ENCODE measurements at places on chromosomes 3 and 15.

- DNase-seq = no peak
Measured at GRCh38 chr15:79973456-79974195, 2.6 kb upstream of the BCL2A1 start.

- DNase-seq = peak; percentile 18
Measured at GRCh38 chr3:143063018-143063417, 56.6 kb upstream of the CHST2 start.

GRCh38 chr15:77437264-77437663 lies 16.6 kb downstream of the HMG20A start:
- DNase-seq = no peak

DNA sequence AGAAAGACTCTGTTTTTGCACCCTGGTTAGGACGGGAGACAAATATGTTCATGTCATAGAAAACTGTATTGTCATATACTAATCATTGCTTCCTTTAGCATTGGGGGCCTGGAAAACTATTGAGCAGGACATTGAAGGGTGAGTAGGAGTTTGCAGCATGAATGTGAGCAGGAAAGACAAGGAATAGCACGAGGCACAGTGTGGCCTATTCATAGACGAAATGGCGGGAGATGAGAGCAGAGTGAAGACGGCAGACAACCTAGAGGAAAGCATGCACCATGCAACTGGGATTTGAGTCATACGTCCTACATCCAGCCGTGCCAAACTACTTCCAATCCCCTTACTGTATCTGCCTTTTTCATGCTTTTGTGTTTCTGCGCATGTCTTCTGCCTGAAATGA lies 508.1 kb downstream of the NTRK3 start:
- no peak for DNase-seq

DNA sequence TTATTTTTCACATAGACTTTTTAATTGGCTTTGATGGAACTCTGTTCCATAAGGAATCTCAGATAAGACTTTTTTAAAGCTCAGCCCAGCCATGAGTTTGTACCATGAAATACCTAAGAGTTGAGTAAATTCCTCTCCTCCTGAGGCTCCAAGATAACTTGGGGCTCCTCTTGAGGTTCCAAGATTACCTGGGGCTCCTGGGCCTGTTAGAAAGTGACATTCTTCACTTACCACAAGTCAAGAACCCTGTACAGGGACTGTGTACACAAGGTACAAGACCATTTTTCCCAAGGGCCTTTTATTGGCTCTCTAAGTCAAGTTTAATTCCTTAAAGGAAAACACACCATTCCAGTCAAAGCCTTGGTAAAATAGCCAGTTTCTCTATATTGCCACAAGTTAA lies 111.3 kb upstream of the PRR20G start:
- no peak for DNase-seq

DNA sequence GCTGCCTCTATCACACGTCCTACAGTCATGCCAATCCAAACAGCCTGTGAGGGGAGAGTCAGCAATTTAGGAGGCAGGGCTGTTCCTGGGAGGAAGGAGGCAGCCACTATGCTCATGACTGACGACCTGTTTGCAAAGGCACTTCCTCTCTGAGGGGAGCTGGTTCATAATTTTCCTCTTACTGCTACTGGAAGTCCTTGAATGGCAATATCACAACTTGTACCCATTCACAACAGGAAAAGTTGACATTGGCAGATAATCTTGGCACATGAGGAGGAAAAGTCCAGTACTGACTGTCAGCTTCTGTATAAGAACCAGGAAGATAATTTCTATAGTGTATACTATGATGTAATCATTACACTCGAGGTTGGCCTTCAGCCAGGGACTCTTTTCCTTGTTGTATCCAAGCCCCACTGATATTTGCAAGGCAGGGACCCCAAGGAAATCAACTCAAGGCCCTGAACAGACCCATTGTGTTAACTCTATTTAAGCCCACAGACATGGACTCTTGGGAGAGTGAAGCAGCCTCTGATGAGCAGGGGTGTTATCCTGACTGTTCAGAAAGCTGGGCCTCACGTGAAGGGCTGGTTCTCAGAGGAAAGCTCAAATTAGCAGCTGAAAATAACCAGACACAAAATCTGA lies 267.3 kb upstream of the ADAMTS9 start:
- peak; percentile 28 for DNase-seq

GRCh38 chr15:57403566-57404325 lies 27.4 kb downstream of the CGNL1 start:
- no peak for DNase-seq

GRCh38 chr3:112437146-112438022 lies 61.9 kb downstream of the BTLA start:
- DNase-seq = no peak

- DNase-seq = peak; percentile 59
Measured at GRCh38 chr3:42763021-42763420, 10.0 kb downstream of the CCDC13 start.

DNA sequence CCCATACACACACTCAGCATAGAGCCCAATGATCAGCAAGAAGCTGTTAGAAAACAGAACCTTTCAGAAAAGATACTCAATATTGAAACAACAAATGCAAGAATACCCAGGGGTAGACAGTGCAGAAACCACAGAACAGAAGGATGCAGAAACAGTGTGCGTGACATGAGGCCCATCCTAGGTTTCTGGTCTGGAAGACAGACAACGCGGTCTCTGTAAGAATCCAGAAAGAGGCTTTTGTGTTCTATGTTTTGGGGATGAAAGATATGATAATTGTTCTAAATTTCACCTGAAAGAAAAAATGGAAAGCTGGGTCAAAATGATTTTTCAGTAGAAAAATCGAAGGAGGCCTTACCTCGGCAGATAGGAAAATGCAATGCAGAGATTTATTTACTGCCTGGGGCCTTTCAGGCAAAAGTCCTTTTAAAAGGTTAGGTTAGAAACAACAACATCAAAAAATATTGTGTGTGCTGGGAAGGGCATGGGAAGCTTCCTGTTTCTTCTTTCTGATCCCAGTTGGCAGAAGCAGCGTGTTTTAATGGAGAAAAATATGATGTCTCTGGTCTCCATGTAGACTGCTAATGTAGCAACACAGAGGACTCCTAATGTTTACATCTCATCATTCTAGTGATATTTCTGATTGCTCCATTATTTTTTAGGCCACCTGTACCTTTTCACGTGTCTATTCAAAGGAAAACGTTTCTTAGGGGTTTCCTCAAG lies 17.0 kb downstream of the SYNM start:
- DNase-seq = no peak

GRCh38 chr15:101332061-101332467 lies 37.0 kb upstream of the SNRPA1 start:
- DNase-seq = no peak

- no peak for DNase-seq
Measured at GRCh38 chr3:114714957-114715460, 421.2 kb downstream of the TIGIT start.

GRCh38 chr15:26875476-26875850 lies 8.6 kb downstream of the GABRA5 start:
- DNase-seq = no peak

DNA sequence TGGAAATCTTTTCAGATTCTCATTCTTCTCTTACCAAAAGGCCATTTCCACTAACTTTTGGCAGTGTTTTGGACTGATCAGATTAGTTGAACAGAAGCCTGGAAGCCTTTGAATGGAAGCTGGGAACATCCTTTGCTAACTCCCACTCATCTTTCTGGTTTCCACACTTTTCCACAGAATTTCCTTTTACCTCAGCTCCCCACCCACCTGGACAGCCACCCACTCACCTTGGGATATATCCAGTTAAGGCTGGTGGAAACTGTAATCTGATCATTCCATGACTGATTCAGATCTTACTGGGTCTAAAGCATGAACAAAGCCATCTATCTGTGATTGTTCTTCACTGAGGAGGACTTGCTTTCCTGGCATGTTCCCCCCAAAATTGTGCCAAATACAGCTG lies 119.5 kb downstream of the CCNL1 start:
- DNase-seq = no peak

- DNase-seq = no peak
Measured at GRCh38 chr3:151818361-151818760, 4.4 kb downstream of the AADAC start.

- DNase-seq = no peak
Measured at GRCh38 chr15:28873585-28874190, 12.1 kb upstream of the APBA2 start.

DNA sequence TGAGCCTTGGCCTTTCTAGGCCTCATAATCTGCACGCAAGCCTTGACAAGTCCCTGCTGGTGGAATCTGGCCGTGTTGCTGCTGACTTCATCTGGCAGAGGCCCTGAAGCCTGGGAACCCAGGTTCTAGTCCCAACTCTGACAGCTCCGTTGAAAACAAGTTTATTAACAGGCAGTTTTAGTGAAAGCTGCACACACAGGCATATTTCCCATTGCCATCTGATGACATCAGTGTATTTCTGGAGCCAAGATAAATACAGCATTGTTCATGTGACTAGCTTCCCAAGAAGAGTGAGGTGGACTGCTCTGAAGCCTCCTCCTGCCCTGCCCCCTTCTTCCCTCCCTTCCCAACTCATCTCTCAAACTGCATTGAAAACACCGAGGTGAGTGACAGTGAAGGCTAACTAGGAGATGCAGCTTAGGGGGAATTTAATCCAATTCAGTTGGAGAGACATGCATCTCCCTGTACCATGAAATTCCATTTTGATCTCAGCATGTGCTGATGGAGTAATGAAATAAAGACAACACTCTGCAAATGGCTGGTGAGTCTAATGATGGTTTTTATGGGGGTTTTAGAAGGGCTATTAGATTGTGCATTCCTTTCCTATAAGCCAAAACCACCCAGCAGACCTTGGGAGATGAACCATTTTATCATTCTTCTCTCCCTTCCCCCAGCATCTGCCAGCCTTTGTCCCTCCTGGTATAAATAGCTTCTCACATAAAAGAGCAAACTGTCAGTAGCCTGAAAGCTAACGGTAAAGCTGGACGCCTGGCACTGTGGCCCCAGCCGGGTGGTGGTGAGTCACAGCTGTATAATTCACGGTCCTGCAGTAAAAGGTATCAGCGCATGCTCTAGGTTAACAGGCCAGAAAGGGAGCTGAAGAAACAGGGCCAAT lies 38.0 kb downstream of the PRICKLE2 start:
- DNase-seq = peak; percentile 14

- no peak for DNase-seq
Measured at GRCh38 chr3:29936054-29936453, 655.2 kb downstream of the RBMS3 start.

DNA sequence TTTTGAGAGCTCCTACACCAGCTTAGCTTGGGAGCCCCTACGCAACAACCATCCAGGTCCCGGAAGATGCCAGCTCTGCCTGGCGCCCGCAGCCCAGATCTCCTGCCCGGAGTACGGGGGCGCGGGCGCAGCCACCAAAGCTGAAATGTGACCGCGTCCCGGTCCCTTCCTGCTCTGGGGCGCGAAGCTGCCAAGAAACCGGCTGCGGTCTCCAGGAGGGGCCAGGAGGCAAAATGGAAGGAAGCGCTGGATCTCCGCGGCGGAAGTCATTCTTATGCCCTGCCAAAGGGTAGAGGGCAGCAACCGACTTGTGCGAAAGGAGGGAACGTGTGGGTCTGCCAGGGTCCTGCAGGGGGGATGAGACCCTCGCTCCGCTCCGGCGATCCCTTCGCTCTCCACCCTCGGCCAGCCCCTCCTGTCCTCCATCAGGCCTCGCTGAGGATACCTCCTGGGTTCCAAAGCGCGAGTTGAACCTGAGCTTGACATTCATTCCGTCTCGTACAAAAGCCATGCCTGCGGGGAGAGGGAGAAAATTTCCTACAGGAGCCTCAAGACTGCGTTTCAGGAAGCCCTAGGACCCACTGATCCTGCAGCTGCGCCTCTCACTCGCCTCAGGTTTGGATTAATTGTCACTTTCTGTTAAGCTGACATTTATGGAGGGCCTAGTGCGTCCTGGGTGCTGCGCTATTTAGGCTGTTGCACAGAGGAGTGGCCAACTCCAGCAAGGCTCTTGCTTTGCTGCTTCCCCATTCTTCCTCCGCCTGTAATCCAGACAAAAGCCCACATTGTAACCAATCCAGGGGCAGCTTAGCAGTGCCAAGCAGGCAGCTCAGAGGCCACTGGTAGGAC lies 98.3 kb upstream of the VGLL3 start:
- peak; percentile 93 for DNase-seq

DNA sequence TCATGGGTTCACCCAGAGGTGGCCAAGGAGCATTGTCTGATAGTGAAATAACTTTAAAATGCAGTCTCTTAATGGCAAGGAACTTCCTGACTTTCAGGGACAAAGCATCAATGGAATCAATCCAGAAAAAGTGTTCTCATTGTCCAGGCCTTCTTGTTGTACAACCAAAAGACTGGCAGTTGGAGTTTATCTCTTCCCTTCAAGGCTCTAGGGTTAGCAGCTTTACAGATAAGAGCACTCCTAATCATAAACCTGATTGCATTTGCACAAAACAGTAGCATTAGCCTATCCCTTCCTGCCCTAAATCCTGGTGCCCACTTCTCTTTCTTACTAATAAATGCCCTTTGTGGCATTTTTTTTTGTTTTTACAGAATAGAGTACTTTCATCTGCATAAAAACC lies 43.3 kb upstream of the VIPR1 start:
- DNase-seq = no peak

GRCh38 chr3:172066880-172067796 lies 27.8 kb downstream of the FNDC3B start:
- DNase-seq = no peak

DNA sequence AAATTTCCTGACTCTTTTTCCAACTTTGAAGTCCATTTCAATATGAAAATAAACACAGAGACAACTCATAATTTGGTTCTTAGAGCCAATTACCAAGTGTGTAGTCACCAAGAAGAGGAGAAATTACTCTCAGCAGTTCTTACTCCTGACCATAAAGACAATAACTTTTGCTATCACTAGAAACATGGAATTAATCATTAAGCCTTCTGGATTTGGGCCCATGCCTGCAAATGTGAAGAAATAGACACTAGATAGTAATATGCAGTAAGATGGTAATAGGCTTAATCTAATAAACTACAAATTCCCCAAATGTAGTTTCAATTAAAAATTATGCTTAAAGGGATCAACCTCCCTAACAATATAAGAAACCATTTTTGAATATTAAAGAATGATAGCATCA lies 185.1 kb upstream of the AGTR1 start:
- no peak for DNase-seq

GRCh38 chr3:153008226-153008625 lies 153.8 kb upstream of the RAP2B start:
- DNase-seq = no peak

- no peak for DNase-seq
Measured at GRCh38 chr3:52600258-52600657, 63.9 kb downstream of the UQCC5 start.

DNA sequence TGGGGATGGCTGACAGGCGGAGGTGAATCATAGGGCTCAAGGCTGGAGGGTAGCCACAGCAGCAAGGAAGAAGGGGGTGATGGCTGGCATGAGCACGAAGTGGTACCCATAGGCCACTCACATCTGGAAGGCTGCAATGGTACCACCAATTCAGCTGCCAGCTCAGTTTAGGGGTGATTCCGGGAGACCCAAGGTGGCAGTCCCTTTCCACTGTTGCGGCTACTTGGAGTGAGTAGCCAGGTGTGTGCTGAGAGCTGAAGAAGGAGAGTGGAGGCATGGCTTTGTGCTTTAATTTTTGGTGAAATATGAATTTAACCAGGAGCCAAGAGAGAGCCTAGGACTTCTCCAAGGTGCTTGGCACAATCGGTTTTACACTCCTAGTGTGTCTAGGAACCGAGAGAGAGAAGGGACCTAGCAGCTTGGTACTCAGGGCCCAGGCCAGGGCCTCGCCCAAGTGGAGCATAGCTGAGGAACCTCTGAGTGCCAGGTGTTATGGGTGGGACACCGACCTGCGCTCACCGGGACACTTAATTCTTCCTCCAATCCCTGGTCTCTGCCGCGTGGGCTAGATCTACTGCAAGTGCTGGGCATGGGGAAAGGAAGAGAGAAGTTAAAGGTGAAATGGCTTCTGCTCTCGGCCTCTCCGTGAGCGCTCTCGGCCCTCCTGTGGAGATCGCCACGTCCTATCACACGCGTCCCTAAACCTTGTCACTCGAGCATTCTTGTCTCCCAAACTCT lies 32.2 kb upstream of the POLG start:
- no peak for DNase-seq

Data from cardiac muscle cell (in vitro differentiated cells and primary cell).